ENCODE measurements at places on chromosomes 12 and 14.

- no peak for DNase-seq
These were observed 288.1 kb downstream of the DUSP6 start for GRCh38 chr12:89064151-89064550.

DNA sequence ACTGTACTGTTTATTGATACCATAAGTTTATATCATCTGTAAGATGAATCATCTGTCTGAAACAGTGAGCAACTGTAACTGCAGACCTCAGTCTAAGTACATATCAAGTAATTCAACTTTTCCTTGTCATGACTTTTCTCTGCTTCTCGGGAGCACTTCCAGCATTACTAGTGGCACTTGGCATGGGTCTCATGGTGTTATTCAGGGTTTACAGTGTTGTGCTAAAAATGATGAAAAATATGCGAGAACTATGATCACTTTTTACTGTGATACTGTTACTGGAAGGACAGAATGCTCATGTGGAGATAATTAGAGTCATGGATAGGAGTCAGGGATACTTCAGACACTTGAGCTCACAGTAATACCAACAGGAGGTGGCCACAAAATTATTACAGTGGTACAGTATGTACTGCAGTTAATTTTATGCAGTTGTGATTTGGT is 8.3 kb downstream of the KTN1 start:
- no peak for DNase-seq

DNA sequence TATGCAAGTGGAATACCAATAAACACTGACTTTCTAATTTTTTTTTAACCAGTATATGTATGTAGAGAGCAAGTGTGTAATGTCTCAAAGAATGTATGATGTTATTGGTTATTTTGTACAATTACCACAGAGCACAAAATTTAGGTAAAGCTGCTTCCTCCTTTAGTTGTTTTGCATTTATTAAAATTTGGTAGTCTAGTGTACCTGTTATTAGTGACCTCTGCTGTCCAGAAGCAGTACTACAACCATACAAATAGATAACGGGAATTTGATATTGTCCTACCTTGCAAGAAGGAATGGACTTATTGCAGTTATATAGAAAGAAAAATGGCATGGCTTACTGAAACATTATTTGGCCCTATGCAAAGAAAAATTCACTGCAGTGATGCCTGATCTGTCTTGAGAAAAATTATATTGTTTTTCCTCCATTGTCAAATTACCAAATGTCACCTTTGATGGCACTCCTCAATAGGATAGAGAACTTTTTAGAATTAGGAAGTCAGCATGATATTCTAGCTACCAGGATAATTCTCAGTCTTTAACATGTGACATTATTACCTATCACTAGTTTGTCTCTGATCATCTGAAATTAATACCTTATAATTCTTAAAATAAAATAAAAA is 153.9 kb upstream of the RMST start:
- DNase-seq = no peak

GRCh38 chr14:75461755-75462349 is 34.0 kb downstream of the JDP2 start:
- no peak for DNase-seq

DNA sequence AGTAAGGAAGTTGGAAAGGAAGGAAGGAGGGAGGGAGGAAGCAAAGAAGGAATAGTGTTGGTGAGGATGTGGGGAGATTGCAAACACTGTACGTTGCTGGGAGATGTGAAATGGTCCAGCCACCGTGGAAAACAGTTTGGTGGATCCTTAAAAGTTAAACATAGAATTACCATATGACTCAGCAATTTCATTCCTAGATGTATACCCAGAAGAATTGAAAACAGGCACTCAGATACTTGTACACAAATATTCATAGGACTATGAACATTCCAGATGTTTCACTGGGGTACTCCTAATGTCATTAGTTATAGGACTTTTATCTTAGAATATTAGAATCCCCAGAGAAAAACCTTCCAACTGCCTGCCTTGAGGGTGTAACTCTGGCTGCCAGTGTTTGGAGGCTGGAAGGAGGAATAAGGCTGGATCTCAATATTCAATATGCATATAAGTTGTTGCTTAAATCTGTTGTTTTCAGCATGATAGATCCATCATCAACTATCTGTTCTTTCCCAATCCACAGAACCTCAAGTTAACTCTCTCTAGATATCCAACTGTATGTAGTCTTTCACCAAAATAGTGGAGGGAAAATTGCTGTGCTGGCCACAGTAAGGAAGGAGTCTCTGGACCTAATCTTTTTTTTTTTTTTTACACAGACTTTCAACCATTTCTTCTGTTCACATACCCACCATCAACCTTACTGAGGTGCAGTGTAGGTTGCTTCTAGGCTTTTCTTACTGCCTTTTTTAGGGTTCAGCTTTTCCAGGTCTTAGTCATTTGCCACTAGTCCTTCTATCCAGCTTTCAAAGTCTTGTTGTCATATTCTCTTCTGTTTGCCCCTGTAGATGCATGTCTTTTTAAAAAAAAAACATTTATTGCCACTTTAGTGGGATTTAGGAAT is 94.5 kb downstream of the DNAI7 start:
- DNase-seq = no peak

DNA sequence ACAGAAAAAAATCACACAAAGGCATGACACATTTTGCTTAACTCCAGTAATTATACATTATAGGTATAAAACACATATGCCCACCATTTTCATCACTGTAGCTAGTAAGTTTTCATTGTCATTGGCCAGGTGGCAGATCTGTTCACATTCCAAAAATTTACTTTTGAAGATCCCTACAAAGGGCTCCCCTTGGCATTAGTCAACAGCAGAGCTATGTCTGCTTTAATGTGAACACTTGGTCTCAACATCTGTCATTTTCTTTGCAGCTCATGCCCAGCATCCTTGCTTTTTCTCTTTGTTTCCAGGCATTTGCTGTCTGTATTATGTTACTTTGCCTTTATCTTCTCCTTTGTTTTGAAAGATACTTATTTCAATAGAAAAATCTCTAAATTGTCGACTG is 519.1 kb upstream of the FOXG1 start:
- DNase-seq = no peak

- DNase-seq = no peak
These were observed 2.5 kb downstream of the SETD3 start for GRCh38 chr14:99478128-99478527.

DNA sequence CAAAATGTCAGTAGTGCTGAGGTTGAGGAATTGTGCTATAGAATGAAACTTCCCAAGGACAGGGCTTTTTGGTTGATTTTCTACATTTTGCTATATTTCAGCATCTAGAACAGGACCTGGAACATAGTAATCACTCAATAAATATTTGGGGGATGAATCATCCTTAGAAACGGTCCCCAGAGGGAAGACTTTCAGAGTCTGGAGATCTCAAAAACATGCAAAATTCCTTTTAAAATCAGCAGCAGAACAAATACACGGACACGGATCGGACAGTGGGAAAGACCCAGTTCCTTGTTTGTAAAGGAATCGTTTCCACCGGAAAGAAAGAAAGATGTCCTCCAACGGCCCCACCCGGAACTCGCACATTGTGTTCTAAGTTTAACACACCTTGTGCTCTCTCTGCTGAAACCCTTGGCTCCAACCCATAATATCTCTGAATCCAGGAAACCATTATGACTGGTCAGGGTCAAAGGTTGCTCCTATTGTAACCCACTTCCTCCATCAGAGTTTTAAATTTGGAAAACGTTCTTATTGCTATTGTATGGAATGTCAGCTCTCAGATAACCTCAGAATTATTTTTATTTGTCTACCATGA is 617.2 kb downstream of the MED13L start:
- DNase-seq = no peak

DNA sequence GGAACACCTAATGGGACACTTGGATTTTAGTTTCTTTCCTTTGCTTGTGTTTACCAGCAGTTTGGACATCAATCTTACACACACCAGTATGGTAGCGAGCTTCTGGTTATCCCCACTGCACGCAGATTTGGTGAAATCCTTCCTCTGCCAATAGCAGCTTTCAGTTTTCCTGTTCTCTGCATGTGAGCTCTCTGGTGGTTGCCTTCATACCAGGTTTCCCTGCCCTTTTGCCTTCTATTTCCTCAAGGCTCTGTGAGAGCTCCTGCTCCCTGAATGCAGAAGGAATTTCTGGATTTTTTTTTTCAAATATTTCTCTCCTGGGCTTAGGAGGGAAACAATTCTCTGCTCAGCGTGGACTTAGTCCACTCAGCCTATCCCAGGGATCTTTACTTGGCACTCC is 93.0 kb upstream of the CCDC91 start:
- no peak for DNase-seq

- DNase-seq = peak; percentile 21
These were observed 22.6 kb upstream of the PKP2 start for GRCh38 chr12:32918890-32919801.
